ENCODE measurements at places on chromosomes 5 and 9.

- DNase-seq = no peak
Measured at GRCh38 chr5:149273950-149274349, 2.3 kb downstream of the AFAP1L1 start.

GRCh38 chr9:103427696-103428095, 432.6 kb downstream of the CYLC2 start:
- DNase-seq = no peak

GRCh38 chr9:130667120-130667435, 2.7 kb downstream of the PRDM12 start:
- no peak for DNase-seq

- DNase-seq = no peak
Measured at GRCh38 chr5:116237917-116238500, 153.2 kb downstream of the COMMD10 start.

DNA sequence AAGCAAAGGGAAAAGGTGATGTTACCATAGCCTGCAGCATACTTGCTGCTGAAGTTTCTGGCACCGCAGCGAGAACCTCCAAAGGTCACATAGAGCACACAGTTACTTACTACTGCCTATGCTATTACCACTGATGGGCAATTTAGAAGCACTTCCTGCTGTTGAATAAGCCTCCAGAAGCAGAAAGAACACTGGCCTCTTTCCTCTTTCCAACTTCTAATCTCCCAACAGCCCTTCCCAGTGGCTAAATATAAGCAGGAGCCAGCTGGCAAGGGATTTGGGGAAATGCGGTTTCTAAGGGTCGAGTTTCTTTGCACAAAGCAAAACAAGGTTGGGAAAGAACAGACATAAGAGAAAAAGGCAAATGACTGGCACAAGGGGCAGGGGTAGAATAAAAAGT, 669.2 kb upstream of the ACO1 start:
- DNase-seq = no peak

- no peak for DNase-seq
Measured at GRCh38 chr5:31054453-31054852, 139.0 kb upstream of the CDH6 start.

Data from activated T-cell treated with anti-CD3 and anti-CD28 coated beads, Interleukin-2, amount 50 U/mL, for 1 hour (primary cell).